H54 (cell line): ENCODE measurements at places on chromosomes 1 and 21.

GRCh38 chr1:54774820-54775498, 10.6 kb upstream of the PARS2 start:
- DNase-seq: no peak

DNA sequence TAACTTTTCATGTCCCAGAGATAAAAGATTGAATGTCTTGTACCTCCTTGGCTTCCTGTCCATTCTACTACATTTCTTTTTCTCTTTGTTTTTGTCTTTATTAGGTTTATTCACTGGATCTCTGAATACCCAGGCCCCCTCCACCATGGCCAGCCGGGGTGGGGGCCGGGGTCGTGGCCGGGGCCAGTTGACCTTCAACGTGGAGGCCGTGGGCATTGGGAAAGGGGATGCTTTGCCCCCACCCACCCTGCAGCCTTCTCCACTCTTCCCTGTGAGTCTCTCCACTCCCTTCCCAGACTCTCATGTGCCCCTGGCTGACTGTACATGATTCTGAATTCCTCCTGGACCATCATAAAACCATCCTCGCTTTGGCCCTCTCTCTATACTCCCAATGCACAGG, 10.2 kb downstream of the POLR3GL start:
- DNase-seq: no peak

GRCh38 chr1:98898940-98899339, 105.7 kb downstream of the PLPPR5 start:
- no peak for DNase-seq

GRCh38 chr1:6102532-6102845, 56.8 kb downstream of the KCNAB2 start:
- no peak for DNase-seq

DNA sequence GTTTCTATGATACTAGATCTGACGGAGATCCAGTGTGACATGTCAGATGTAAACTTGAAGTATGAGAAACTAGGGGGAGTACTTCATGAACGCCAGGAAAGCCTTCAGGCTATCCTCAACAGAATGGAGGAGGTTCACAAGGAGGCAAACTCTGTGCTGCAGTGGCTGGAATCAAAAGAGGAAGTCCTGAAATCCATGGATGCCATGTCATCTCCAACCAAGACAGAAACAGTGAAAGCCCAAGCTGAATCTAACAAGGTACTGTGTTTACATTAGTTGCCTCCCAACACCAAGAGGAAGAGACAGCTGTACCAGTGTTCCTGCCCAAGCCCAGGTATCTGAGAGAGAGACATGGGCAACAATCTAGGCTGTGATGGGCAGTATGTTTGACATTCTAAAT, 112.2 kb upstream of the BMP8A start:
- DNase-seq: no peak

DNA sequence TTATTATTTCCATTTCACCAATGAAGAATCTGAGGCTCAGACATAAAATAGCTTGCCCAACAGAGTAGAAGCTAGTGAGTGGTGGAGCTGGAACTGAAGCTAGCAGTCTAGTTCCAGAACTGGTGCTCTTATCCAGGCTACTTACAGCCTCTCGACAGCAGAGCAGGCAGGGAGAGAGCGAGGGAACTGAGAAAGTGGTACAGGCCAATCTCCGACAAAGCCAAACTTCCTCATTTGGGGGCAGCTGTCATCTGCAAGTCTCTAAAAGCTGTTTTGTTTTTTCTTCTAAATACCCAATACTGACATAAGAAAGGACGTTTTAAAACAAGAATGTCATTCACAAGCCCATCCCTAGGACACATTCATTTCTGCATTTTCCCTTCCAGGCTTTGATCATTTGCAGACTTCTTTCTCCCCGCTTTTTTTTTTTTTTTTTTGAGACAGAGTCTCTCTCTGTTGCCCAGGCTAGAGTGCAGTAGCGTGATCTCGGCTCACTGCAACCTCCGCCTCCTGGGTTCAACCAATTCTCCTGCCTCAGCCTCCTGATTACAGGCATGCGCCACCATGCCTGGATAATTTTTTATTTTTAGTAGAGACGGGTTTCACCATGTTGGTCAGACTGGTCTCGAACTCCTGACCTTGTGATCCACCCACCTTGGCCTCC, 20.0 kb downstream of the YIPF1 start:
- DNase-seq: no peak

GRCh38 chr1:75126611-75127101, 7.5 kb upstream of the LHX8 start:
- DNase-seq: no peak

DNA sequence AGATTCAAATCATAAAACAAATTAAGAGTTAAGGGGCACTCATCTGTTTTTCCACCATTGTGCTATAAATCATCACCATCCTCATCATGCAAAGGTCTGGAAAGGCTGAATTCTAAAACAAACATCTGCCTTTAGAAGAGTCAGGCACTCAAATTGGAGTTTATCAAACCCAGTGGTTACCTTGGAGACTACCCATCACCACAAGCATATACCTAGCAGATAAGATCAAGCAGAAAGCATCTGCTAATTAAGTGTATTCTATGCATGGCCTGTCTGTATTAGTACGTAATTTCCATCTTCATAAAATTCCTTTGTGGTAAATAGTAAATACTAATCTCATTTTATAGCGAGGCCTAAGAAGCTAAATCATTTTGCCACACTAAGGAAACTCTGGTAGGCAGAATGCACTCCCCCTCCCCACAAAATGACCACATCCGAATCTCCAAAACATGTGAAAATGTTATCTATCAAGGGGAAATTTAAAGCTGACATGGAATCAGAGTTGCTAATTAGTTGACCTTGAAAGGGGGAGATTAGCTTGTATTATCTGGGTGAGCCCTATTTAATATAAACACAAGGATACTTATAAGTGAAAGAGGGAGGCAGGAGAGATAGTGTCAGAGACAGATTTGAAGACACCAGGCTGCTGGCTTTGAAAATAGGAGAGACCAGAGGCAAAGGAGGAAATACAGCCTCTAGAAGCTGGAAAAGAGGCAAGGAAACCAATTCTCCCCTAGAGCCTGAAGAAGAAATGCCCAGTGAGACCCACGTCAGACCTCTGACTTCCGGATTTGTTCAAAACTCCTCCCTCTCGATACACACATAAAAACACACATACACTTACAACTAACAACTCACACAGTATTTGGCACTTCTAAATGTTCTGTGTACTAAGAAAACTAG, 23.2 kb downstream of the ARID4B start:
- DNase-seq: no peak

DNA sequence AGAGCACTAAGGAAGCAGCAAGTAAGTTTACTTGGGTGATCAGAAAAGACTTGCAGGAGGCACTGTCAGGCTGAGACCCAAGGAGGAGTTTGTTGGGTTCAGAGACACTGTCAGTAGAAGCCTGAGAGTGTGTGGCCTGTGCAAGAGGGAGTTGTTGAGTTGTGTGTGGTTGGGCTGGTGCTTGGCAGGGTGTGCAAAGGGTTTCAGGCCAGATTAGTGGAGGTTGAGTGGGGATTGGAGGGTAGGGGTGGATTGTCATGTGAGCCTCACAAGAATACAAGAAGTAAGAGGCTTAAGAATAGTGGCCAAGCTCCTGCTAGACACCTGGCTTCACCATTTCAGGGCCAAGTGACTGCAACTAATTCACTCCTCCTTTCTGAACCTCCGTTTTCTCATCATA, 8.9 kb upstream of the KIF21B start:
- no peak for DNase-seq

DNA sequence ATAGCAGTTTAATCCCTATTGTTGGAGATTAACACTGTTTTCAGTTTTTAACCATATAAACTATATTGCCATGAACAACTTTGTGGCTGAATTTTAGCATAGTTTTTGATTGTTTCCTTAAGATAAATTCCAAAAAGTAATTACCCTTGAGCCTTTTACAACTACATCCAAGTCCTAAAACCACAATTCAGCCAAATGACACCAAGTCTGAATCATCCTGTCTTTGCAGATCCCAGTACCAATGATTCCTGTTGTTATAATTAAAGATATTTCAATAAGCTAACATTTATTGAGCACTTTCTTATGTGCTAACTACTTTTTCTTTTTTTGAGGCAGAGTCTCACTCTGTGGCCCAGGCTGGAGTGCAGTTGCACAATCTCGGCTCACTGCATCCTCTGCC, 35.6 kb downstream of the IL23R start:
- no peak for DNase-seq

DNA sequence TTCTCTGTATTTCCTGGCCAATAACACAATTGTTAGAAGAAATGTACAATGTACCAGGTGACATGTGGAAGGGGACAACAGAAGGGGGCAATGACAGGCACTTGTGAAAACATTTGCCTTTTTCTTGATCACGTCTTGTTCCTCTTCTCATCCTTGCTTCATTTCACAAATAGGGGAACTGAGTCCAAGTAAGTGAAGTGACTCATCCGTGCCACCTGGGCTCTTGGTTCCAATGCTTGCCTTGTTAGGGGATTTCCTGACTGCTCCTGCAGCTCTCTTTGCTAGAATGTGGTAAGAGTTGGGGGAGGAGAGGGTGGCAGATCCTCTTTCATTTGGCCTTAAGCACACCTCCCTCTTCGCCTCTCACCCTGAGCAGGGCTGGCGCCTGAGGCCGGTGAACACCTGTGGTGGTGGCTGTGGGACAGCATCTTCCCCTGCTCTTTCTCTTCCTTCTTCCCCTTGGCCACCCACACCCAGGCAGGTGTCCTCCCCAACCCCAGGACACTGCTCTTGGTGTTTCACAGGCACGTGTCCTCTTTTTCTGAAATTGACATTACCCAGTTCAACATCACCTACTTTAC, 2.2 kb upstream of the RHEX start:
- DNase-seq: no peak

- DNase-seq: no peak
Measured at GRCh38 chr1:89459081-89459480, 65.5 kb upstream of the LRRC8B start.

DNA sequence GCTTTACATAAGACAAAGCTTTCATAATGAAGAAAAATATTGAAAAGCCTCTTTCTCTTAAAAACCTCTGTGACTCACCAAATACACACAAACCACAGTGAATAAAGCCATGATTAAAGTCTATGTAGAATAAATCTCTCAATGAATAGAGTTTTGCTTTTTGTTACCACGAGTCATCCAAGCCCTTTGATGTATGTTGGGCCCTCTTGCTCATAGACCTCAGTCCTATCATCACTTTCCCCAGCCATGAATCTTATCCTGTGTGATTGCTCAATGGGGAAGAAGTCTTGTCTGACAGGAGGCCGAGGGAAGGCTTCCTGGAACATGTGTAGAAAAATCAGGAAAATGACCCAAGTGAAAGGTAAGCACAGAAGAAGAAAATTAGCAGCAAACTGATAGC, 60.8 kb downstream of the NGF start:
- no peak for DNase-seq

GRCh38 chr1:81349194-81349965, 451.4 kb upstream of the ADGRL2 start:
- DNase-seq: no peak

DNA sequence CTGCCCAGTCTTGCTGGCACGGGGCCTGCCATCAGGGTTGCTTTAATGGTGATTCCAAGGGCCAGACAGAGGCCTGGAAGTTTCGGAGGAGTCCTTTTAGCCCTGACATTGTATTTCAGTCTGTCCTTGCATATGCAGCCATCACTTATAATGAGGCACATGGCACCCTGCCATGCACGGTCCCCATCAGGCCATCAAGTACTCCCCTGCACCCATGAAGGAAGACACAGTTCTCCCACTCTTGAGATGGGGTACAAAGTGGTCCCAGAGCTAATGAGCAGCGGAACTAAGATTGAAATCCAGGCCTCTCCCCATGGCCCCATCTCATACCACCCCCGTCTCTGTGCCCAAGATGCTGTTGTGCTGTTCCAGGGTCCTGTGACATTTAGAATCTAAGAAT, 596.6 kb downstream of the PTPRU start:
- no peak for DNase-seq

- no peak for DNase-seq
Measured at GRCh38 chr1:165483412-165483811, 38.5 kb upstream of the RXRG start.

DNA sequence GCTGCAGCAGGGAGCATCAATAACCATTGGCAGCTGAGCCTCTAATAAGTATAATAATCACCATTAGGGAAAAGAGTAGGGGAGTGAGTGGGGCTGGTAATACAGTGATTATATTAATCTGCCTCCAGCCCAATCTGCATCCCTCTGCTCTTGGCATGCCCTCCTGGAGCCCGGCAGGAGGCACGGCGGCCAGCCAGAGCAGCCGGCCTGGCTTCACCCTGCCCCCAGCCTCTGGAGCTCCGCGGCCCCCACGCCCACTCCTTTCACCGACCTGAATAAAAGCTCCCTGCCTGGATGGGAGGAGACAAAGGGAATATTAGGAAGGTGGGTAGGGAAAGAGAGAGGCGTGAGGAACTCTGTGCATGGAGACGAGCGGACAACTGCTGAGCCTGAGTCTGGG, 28.3 kb downstream of the OPTC start:
- DNase-seq: no peak

DNA sequence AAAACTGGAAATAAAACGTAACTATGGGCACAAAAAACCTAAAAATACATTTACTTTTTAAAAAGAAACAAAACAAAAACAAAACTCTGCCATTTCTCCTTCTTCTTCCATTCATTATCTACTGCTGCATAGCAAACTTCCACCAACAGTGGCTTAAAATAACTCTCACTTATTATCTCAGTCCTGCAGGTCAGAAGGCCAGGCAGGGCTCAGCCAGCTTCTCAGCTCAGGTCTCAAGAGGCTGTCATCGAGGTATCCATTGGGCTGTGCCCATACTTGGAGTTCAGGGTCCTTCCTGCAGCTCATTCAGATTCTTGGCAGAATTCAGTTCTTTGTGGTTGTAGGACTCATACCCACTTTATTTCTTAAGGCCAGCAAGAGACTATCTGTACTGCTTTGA, 352.7 kb upstream of the PLD5 start:
- DNase-seq: no peak

- DNase-seq: no peak
Measured at GRCh38 chr1:182170891-182171461, 109.5 kb upstream of the ZNF648 start.

DNA sequence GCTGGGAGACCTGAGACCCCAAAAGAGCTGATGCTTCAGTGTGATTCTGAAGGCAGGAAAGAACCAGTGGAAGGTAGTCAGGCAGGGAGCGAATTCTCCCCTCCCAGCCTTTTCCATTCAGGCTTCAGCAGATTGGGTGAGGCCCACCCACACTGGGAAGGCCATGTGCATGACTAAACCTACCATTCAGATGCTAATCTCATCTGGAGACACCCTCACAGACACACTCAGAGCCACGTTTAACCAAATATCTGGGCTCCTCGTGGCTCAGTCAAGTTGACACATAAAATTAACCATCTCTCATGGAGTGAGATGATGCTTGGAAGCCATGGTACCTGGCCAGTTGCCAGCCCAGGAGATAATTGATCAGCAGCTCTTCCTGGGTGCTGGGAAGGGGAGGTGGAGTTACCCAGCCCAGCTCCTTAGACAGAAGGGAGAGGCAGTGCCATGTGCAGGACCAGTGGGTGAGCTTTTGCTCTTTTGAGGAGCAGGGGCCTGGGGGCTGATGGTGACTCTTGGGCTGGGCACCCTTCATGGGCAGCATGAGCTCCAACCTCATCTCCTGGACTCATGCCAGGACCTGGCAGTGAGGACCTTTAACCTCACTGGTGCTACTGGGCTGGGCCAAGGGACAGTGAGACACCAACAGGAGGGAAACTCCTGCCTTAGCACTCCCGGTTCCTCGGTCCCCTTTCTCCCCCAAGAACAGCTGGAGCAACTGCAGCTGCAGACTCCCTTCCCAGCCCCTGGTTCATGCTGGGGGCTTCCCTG, 89.0 kb upstream of the ACTL8 start:
- DNase-seq: no peak
